ENCODE measurements at places on chromosomes 16 and 17.
A peak's percentile ranks its signal among the peaks of the same experiment; 100 is the strongest.

DNA sequence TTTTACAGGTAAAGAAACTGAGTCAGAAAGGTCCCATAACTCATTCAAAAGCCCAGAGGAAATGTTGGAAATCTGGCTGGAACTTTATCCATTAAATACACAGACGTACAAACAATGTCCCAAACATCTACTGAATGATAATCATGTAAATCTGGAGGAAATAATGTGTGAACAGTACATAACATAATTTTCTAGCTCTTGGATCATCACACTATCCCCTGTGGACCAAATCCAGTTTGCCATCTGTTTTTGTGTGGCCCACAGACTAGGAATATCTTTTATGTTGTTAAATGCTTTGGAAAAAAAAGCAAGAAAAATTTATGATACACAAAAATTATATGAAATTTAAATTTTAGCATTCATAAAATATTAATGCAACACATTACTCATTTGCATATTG is 389.9 kb upstream of the SOX9 start:
- no peak for DNase-seq

DNA sequence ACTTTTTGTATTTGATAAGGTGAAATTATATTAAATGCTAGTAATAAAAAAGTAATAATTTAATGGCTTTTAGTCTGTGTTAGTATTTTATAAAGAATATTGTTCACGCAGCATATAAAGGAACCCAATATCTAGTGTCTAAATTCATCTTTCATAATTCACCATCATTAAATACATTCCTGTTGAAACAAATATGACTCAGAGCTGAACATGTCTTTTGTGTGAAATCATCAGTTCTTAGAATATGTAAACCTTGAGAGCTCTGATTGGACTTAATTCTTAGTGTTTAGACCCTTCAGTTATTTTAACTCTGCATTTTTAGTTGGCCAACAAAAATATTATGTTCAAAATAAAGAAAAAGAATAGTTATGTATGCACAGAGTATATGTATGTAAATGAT is 71.8 kb downstream of the ABHD15 start:
- DNase-seq = no peak

DNA sequence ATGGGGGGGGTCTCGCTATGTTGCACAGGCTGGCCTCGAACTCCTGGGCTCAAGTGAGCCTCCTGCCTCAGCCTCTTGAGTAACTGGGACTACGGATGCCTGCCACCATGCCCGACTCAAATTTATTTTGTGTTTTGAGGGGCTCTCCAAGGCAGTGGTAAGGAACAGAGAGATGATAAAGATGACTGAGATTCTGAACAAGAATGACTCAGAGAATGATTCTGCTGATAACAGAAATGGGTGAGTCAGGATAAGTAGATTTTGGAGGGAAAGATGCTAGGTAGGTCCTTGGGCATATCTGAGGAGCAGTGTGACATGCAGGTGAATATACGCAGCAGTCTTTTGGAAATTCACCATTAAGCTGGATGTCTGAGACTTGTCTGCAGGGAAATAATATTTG is 2.6 kb downstream of the TMEM220 start:
- DNase-seq = no peak

DNA sequence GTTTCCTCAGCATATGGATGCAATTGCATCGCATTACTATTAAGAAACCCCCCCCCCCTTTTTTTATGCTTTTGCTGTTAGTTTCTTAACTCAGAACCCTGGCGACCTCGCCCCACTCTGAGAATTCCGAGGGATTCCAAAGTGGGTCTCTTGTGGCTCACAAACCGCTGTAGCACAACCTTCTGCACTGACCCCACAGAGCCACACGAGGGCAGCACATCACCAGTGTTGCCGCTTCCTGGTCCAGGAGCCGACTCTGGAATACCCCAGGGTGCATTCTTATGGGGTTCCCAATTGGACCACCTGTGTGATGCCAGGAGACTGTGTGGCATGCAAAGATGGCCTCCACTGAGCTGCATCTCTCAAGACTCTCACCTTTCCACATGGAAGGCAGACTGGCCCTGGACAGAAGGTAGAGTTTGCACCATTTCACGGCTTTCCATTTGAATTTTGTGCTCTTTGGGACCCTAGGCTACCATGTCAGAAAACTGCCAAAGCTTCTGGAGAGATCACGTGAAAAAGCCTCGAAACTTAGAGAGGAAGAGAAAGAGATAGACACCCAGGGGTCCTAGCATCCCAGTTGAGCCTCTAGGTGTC is 432.7 kb upstream of the ASIC2 start:
- no peak for DNase-seq

DNA sequence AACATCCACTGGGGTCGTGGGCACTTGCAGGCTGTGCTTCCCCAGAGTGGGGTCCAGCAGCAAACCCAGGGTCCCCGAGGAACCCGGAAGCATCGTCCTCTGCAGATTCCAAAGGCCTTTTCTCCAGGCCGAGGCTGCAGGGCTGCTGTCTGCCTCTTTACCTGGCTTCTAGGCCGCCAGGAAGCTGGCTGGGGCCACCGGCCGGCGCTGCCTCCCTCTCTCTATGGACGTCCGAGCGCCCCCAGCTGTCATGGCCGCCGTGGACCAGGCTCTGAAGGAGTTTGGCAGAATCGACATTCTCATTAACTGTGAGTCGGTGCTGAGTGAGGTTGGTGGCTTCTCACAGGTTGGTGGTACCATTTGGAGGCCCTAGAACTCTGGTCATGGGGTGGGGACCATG is 5.6 kb downstream of the DECR2 start:
- DNase-seq = no peak

- DNase-seq = no peak
Measured at GRCh38 chr16:86931410-86931941, 353.1 kb downstream of the FOXL1 start.

- DNase-seq = no peak
Measured at GRCh38 chr16:9441012-9441411, 349.6 kb downstream of the HAPSTR1 start.

GRCh38 chr17:34182036-34182803 is 72.9 kb upstream of the CCL2 start:
- no peak for DNase-seq

- peak; percentile 15 for DNase-seq
Measured at GRCh38 chr17:6574687-6575595, 18.6 kb upstream of the PITPNM3 start.

- DNase-seq = peak; percentile 8
Measured at GRCh38 chr16:27972500-27972899, 91.0 kb downstream of the GSG1L start.

- DNase-seq = no peak
Measured at GRCh38 chr16:52451971-52452421, 94.9 kb downstream of the TOX3 start.

- DNase-seq = no peak
Measured at GRCh38 chr17:42866631-42867575, 15.9 kb downstream of the AOC3 start.

GRCh38 chr17:20784100-20784665 is 204.7 kb downstream of the CDRT15L2 start:
- no peak for DNase-seq

GRCh38 chr16:69123910-69124309 is 8.5 kb downstream of the CHTF8 start:
- DNase-seq = peak; percentile 61

- DNase-seq = no peak
Measured at GRCh38 chr16:4673387-4674046, 19.8 kb upstream of the NUDT16L1 start.

DNA sequence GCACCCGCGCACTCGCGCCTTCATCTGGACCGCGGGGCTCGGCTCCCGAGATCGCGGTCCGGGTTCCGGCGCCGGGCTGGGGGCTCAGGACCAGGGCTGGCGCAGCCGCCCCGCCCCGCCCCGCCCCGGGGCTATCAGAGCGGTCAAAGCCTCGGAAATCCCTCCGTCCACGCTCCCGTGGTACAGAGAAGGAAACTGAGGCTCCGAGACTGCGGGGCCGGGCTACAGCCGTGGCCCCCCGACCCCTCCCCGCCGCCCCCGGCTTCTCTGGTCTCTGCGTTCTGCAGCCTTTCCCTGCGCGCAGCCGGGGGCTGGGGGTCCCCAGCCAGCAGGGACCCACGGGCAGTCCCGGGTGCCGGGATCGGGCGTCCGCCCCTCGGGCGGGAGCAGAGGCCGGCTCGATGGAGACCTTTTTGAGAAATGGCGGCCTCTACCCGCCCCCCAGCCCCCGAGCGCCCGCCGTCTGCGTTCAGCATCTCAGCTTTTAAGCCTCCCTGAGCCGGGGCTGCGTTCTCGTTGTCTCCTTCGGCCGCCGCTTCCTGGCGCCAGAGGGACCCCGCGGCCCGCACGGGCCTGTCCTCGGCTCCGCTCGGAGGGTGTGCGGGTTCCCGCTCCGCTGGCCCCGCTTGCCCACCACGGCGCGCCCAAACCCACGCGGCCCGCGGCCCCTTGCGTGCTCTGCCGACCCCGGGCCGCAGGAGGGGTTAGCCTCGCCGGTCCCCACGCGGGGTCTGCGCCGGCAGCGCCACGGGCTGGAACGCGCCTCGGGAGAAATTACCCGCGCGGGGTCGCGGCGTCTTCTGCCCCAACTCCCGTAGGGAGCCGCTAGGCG is 1.5 kb upstream of the NPTX1 start:
- DNase-seq = peak; percentile 9

GRCh38 chr17:17021194-17021863 is 20.9 kb upstream of the MPRIP start:
- no peak for DNase-seq

- no peak for DNase-seq
Measured at GRCh38 chr16:86823888-86824671, 245.7 kb downstream of the FOXL1 start.

- DNase-seq = no peak
Measured at GRCh38 chr16:67468731-67469130, 12.2 kb downstream of the ATP6V0D1 start.

DNA sequence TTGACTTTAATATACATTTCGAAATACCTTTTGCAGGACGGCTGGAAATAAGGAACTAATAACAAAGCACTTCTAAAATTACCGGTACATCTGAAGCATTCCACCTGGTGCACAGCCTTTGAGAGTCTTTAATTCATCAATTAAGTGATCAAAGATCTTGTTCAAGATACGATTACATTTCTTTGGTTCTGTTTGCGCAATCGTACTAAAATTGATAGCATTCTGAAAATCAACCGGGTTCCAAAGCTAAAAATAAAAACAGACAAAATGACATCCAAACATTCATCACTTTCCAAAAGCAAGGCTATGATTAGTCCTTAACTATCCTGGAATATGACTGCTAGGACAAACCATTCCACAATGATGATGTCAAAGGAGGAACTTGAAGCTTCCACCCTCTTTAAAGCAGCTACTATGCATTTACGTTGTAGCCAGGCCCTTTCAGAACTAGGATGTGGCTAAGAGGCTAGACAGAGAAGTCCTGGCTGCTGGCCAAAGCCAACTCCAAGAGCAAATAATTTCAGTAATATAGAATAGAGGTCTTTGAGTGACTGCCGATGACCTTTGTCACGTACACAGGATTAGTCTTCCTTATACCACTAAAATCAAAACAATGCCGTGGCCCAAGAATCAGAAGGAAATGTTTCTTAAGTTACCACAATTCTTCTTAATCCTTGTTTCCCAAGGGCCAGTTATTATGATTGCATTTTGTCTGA is 299.8 kb upstream of the PSMD7 start:
- DNase-seq = no peak

DNA sequence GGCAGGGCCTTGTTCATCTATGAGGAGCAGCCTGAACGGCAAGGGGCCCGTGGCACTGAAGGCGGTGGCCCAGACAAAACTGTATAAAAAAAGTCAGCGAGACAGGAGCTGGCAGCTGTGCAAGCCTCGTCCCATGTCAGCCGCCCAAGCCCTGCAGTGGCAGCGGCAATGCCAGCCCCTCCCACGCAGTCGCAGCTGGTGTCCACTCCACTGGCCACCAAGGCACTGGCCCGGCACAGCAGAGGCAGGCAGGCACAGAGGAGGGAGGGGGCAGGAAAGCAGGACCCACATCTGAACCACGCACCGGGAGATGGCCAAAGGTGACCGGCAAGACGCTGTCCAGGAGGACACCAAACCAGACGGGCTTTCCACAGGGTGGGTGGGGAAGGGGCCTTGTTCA is 15.9 kb upstream of the C16orf95 start:
- DNase-seq = no peak

- no peak for DNase-seq
Measured at GRCh38 chr17:7882629-7883028, 6.0 kb upstream of the CHD3 start.

- DNase-seq = no peak
Measured at GRCh38 chr17:49193513-49194296, 16.7 kb downstream of the GNGT2 start.

- no peak for DNase-seq
Measured at GRCh38 chr17:75645889-75646637, 12.8 kb downstream of the SMIM5 start.

DNA sequence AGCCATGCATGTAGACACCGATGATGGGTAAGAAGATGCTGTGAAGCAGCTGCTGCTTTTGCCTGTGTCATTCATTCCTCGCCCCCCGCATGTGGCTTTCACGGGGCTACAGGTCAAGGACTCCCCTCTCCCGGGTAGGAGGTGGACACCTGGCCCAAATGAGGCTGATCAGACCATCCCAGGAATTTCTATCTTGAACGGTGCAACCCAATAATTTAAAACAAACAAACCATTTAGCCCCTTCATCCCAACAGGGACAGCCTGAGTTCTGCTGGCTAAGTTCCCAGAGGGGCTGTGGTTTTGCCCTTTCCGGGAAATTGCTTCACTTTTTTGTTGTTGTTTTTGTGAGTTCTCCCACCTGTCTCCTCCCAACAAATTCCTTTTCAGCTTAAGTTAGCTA is 137.7 kb upstream of the CDH5 start:
- DNase-seq = no peak

DNA sequence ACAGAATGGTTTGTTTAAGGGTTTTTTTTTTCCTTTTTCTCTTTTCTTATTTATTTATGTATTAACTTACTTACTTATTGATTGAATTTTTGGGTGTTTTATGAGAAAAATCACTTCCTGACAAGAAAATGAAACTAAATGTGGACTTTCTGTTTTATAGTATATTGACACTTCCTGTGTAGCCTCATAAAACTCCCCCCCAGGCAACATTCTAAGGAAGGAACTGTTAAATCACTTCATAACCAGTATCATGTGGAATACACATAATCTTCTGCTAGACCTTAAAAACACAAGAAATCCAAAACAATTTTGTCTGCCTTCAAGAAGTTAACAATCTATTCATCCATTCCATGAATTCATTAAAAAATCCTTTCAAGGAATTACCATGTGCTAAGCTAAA is 164.1 kb upstream of the TOM1L1 start:
- no peak for DNase-seq
